ENCODE measurements at places on chromosomes 1 and 21.

GRCh38 chr1:115182012-115182715 is 92.9 kb upstream of the TSPAN2 start:
- DNase-seq, result no peak

GRCh38 chr1:185070051-185070450 is 24.7 kb downstream of the RNF2 start:
- DNase-seq, result no peak

- no peak for DNase-seq
Observed at GRCh38 chr1:211985556-211986264, 49.6 kb downstream of the INTS7 start.

GRCh38 chr1:218459878-218460711 is 115.0 kb downstream of the TGFB2 start:
- DNase-seq, result no peak

GRCh38 chr1:27589841-27590426 is 14.0 kb downstream of the AHDC1 start:
- no peak for DNase-seq

DNA sequence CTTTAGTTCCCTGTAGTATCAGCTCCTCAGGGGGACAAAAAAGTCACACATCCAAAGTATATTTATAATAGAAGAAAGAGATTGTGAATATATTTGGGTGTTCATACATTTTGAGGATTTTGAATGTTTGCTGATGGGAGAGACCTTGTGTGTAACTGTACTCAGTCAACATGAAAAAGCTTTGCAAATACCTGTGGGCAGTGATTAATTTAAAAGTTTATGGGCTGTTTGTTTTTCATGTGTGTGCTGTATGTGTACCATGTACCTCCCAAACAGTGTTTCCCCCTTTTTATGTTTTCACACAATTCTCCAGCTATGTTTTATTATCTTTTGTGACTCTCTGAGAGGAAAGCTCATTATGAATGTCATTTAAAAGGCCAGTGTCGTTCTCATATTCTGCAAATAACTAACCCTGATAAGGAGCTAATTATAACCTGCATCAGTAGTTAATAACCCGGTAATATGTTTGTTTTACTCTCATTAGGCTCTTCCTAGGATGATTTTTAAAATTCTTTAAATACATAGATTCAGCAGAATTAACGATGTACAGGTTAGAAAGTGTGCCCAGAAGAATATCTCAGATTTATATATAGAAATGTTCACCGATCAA is 271.5 kb downstream of the NFIA start:
- DNase-seq, result no peak

GRCh38 chr21:44485796-44486195 is 30.5 kb downstream of the LRRC3 start:
- DNase-seq, result no peak

DNA sequence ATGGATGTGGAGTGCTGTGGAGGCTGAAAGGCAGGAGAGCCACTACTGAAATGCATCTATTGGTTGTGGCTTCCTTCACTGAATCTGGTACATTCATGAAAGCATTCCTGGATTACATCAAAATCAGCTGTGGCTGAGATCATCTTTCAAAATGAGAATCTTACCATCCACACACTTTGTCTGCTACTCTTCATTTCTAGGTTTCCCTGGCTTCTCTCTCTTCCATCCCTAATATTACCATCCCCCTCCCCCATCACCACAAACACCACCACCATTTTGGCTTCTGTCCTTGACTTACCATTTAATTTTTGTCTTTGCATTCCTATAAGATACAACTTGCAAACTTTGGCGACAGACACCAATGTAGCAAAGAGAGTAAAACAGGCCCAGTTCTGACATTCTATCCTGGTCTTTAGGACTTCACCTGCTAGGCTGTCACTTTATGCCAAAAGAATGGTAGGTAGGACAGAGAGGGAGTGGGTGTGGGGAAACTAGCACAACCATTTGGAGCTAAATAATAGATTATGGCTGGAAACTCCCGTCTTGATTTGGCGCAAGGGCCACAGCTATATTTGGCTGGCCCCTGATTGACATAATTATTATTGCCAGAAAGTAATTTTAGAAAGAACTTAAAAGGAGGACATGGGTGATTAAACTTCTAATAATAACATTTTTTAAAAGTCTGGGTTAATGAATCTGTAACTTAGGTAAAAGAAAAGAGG is 15.1 kb upstream of the DUSP10 start:
- DNase-seq, result no peak

DNA sequence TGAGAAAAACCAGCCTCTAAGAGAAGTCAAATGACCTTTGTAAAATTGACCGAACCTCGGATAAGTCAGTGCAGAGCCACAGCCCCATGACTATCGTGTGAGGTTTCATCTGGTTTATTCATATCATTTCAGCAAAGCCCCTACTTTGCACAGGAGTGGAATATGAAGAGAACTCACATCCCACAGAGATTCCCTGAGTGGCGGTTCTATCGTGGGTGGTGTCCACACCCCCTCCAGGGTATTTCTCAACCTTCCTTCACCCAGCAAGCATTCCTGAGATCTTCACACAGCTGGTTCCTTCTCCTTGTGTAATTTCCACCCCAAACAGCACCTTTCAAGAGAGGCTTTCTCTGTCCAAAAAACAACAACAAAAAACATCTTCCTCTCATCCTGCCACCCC is 47.5 kb downstream of the EVA1C start:
- no peak for DNase-seq

DNA sequence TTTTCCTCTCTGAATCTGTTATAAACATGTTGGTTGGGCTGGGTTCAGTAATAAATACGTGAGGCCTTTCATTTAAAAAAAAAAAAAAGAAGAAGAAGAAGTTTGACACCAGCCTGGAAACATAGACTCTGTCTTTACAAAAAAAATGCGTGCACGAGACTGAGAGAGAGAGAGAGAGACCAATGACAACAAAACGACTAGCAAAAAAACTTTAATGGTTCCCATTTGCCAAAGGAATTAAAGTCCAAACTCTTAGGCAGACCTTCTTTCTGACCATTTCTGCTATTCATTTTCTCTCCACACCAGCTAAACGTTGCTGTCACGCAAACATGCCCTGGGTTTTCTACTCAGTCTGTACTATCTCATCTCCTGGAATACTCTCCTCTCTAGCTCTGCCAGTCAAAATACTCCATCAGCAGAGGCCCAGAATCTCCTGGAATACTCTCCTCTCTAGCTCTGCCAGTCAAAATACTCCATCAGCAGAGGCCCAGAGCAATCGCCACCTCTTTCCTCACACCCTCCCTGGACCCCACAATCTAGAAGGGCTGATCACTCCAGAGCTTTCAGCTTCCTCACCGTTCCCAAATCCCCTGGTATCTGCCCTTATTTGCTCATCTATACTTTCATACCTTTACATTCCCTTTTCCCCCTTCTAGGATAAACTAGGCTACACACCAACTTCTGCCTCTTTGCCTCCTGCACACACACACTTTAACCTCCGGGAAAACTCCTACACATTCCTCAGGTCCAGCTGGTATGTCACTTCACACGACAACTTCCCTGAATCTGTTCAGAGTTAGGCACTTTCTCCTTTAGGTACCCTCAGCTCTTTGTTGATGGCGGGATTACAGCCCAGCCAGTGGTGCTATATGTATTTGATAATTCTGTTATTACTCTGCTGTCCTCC is 100.0 kb downstream of the CDC7 start:
- DNase-seq, result no peak

GRCh38 chr1:39159224-39160036 is 45.1 kb upstream of the MACF1 start:
- DNase-seq, result no peak

- no peak for DNase-seq
Observed at GRCh38 chr1:161787355-161787754, 21.2 kb downstream of the ATF6 start.

GRCh38 chr1:229027622-229028182 is 243.2 kb upstream of the RAB4A start:
- no peak for DNase-seq

GRCh38 chr1:12125422-12126355 is 41.1 kb upstream of the TNFRSF1B start:
- DNase-seq, result no peak

- no peak for DNase-seq
Observed at GRCh38 chr1:169044971-169045370, 61.5 kb upstream of the ATP1B1 start.

DNA sequence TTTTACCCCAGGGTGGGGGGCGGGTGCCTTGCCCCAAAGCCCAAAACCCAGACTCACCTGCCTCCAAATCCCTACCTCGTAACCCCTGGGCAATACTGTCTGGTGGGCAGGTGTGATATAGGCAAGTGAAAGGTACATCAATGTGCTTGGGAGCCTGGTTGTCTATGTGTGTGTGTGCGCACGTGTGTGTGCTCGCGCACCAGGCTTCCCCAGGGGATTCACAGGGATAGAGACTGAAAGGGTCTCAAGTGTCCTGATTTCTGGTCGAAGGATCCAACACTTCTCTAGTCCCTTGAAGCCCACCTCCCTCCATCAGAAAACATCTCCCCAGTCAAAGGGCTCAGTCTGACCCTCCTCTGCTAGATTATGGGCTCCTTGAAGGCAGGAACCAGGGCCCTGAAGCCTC is 28.9 kb upstream of the EPB41 start:
- no peak for DNase-seq

- DNase-seq, result no peak
Observed at GRCh38 chr1:112575154-112575804, 43.7 kb downstream of the ST7L start.

DNA sequence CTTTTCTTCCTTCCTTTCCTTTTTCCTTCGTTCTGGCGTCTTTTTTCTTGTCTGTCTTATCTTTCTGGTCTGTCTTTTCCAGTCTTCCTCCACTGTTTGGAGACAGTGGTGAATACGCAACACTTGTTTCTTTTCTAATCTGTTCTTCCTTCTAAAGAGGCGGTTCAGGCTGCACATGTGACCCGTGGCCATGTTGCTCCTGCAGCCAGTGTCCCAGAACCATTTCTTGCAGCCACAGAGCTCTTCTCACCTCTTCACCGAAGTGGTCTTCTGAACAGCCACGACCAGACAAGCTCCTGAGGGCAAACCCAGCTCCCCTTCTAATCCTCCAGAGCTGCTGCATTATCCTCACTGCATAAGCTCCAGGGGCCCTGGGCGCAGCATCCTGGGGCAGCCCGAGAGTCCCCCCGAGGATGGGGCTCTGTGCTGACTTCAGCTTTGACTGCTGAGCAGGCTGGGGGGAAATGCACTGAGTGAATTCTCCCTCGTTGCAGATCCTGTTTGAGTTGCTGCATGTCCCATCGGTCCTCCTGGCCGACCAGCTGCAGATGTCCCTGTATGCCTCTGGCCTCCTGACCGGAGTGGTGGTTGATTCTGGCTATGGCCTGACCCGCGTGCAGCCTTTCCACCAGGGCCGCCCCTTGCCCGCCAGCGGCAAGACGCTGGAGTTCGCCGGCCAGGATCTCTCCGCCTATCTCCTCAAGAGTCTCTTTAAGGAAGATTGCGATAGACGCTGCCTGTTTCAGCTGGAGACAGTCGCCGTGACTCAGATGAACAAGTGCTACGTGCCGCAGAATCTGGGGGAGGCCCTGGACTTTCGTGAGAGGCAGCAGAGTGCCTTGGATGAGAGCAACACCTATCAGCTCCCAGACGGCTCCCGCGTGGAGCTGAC is 70.4 kb downstream of the ACTL8 start:
- no peak for DNase-seq

DNA sequence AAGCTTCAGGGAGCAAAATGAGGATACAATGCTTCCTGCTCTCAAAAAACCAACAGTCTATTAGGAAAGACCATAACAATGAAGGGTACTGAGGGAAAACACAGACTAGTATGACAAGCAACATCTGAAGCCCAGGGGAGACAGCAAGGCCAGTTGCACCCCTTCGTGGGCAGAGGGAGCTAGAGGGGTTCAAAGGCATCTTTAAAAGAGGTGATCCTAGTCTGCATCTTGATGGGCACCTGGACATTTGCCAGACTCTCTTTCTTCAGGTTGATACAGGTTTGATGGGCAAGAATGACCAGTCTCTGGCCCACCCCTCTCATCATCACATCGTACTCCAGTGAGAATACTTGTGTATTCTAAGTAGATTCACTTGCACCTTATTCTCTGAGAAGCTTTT is 177.7 kb downstream of the VAV3 start:
- no peak for DNase-seq

GRCh38 chr1:22489823-22490222 is 38.2 kb downstream of the ZBTB40 start:
- no peak for DNase-seq

DNA sequence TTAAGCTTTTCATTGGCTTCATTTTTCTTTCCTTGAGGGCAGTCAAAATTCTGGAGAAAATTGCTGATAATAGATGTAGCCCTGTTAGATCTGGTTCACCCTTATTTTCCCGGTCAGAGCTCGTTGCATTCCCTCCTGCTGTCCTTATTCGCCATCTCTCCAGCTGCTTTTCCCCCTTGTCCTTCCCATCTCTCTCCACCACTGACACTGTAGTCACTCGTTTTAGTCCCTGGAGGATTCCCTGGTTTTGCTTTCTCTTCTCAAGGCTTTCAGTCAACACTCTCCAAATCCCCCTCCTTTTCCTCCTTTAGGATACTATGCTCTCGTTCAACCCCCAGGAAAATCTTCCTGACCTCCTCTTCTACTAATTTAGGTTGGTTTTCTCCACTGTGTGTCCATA is 83.1 kb downstream of the C21orf91 start:
- no peak for DNase-seq

- DNase-seq, result no peak
Observed at GRCh38 chr1:162678439-162678838, 46.2 kb downstream of the DDR2 start.

DNA sequence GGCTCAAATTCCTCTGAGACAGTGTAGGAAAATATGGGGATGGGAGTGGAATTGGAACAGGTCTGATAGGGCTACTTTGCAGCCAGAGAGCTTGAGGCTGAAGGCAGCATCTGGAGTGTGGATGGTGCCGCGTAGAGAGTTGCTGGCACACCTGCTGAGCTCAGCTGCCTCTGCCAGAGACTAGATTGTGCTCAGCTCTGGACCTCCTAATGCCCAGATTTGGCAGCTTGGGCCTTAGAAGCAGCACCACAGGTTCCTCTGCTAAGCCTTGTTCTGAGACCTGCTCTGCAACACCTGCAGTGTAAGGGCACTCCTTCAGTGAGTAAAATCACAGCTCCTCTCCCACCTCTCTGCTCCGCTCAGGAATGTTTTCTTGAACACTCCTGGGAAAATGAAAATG is 23.3 kb downstream of the ACOT11 start:
- DNase-seq, result no peak

GRCh38 chr1:35873243-35873750 is 9.7 kb upstream of the AGO1 start:
- no peak for DNase-seq

DNA sequence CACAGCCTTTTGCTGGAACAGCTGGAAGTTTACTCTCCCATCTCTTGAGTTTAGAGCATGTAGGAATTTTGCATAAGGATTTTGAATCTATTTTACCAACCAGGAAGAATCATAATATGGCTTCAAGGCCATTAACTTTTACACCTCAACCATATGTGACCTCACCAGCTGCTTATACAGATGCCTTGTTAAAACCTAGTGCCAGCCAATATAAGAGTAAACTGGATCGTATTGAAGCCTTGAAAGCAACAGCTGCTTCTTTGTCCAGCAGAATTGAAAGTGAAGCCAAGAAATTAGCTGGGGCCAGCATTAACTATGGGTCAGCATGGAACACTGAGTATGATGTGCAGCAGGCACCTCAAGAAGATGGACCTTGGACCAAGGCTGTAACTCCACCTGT is 65.4 kb downstream of the CEP350 start:
- no peak for DNase-seq

GRCh38 chr1:96973605-96974004 is 252.0 kb downstream of the PTBP2 start:
- DNase-seq, result no peak

- no peak for DNase-seq
Observed at GRCh38 chr1:91454136-91454535, 46.5 kb upstream of the CDC7 start.
